ENCODE measurements at places on chromosomes 7 and 10. TPM values are rescaled to one million over a fixed set of nuclear protein-coding genes. Genes with fewer than 3 reads are reported as not detected.

The CCDC172 gene
- total RNA-seq = not detected

GRCh38 chr7:82221152-82221674 lies 222.4 kb downstream of the CACNA2D1 start:
- DNase-seq = no peak

- no peak for DNase-seq
Observed at GRCh38 chr10:28806951-28807759, 129.8 kb downstream of the BAMBI start.

DNA sequence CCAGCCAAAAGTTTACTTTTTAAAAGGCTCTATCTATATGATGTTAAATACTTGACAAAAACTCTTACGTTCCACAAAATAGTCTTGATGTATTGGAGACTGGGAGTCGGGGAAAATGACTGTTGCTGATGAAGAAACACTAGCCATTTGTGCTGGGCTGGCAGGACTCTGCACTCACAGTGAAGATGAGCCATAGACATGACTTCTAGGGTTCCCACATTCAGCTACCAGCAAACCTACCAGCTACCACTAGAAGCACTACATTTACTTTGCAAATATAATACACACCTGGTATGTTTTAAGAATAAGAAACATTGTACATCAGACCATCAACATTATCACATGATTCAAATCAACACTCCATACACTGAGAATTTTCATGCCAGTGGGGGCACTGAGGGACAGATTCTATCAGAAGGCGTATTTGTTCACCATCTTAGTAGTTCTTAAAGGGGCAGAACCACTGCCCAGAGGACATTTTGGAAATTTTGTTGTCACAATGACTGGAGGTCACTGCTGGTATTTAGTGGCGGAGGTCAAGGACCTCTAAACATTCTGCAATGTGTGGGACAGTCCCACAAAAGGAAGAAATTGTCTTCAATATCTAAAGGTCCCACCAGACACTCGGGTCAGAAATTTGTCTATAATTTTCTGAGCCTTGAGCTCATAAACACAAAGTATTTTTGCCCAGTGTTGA lies 52.3 kb downstream of the PARD3 start:
- DNase-seq = no peak

The MYO1G gene
- 7.2 TPM for total RNA-seq

The JAKMIP3 gene
- total RNA-seq = 0.23 TPM

The SMKR1 gene
- total RNA-seq = not detected

The H2BK1 gene
- not detected for total RNA-seq

- no peak for DNase-seq
Observed at GRCh38 chr7:22611758-22612079, 111.7 kb upstream of the STEAP1B start.

The SNX13 gene
- 52.0 TPM for total RNA-seq

DNA sequence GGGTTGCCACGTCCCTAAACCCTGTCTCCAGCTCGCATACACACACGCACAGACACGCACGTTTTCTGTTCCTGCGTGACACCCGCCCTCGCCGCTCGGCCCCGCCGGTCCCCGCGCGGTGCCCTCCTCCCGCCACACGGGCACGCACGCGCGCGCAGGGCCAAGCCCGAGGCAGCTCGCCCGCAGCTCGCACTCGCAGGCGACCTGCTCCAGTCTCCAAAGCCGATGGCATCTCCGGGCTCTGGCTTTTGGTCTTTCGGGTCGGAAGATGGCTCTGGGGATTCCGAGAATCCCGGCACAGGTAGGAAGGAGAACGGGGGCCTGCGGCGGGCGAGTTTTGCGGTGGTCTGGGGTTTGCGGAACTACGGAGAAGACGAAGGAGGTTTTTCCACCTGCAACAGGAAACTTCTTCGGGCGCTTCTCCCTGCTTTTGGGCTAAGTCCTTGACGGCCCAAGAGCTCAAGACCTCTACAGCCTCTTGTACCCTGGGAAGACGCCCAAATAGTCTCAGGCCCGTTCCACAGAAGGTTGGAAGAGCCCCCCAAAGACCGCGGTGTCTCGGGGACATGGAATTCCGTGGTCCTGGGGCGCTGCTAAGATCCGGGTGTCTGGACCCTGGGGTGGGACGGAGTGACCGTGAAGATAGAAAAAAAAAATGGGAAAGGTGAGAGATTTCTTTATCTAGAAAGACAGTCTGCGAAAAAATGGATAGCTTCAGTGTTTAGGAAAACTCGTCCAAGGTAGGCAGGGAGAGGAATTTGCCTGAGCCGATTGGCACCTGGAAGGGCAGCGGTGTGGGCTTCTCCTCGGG lies at the start of gene GAD2:
Gene GAD2, plus strand, starts transcription at position 190 of the 811 bp plus-strand sequence. Its CDS starts 36 bp downstream, at position 226.
- DNase-seq = no peak

DNA sequence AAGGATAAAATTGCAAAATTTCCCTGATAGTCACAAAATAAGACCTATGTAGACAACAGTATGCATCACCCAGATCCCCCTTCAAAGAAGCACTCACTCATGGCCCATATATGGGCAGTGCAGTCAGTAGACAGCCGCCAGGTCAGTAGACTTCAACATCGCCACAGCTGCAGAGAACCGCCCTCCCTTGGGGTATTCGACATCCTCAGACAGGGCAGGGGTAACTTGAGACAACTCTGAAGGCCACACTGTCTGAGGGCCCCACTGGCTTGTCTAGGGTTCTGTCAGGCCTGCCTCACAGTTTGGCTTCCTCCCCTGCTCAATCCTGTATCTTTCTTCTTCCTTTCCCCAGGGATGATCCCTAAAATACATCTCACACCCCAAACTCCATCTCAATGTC lies 172.3 kb downstream of the IMMP2L start:
- no peak for DNase-seq

- no peak for DNase-seq
Observed at GRCh38 chr7:138854115-138854645, 56.2 kb upstream of the ATP6V0A4 start.

DNA sequence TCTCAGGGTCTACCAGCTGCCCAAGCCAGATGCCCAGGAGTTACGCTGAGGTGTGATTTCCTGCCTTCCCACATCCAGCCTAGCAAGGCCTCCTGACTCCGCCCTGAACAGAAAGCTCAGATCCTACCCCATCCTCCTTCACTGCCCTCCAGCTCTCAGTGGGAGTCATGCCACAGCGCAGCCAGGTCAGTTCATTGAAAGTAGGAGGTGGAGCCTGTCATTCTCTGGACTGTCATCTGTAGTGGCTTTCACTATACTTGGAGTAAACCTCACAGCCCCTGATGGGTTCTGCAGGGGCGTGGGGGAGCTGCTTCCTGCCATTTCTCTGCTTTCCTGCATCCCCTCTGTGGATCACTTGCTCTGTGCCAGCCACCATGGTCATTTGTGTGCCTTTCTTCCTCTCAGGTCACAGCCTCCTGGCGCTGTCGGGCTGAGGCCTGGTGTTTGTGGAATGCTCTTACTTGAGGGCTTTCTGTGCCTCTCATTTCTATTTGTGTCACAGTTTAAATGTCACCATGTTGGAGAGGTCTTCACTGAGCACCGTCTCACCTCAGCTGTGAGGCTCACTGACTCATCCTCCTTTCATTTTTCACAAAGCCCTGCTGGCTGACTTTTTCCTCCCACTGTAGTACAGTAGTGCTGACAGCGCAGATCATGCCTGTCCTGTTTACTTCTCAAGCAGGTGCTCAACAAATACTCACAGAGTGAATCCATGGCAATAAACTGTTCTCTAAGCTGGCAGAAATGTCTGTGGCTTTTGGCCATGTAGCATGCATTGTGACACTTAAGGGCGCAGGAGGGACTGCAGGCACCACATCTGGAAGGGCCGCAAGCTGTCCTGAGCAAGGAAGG lies 61.0 kb upstream of the TMEM248 start:
- DNase-seq = no peak

- peak; percentile 66 for DNase-seq
Observed at GRCh38 chr10:114401195-114401791, 3.0 kb downstream of the AFAP1L2 start.

DNA sequence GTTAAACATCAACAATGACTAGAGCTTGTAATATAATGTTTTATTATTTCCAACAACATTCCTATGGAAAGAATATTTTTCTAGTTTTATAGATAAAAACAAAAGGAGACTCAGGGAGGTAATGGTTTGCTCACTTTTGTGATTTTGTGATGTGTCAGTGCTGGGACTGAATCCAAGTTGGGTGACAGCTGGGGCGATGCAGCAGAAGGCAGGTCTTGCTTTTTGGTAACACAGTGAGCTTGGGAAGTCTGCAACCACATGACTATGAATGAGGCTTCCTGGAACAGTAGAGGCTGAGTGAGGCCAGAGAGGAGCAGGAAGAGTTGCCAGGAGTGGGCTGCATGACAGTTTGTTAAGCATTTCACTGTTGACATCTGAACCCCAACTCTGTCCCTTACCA lies 4.9 kb upstream of the YKT6 start:
- DNase-seq = no peak

The PAX4 gene
- not detected for total RNA-seq

DNA sequence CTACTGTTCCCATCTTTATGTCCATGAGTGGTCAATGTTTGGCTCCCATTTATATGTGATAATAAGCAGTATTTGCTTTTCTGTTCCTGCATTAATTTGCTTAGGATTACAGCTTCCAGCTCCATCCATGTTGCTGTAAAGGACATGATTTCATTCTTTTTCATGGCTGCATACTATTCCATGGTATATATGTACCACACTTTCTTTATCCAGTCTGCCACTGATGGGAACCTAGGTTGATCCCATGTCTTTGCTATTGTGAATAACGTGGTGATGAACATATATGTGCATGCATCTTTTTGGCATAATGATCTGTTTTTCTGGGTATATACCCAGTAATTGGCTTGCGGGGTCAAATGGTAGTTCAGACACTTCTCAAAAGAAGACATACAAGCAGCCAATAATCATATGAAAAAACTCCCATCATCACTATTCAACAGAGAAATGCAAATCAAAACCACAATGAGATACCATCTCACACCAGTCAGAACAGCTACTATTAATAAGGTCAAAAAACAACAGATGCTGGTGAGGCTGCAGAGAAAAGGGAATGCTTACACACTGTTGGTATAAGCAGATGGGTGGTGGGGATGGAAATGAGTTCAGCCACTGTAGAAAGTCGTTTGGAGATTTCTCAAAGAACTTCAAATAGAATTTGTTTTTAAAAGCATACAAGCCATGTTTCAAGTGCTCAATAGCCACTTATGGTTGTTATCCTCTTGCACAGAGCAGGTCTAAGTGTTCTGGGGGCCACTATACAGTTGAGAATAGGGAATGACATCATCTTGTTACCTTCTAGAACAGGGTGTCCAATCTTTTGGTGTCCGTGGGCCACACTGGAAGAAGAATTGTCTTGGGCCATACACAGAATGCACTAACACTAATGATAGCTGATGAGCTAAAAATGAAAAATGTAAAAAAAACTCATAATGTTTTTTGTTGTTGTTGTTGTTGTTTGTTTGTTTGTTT lies 23.2 kb upstream of the SDK1 start:
- DNase-seq = no peak

DNA sequence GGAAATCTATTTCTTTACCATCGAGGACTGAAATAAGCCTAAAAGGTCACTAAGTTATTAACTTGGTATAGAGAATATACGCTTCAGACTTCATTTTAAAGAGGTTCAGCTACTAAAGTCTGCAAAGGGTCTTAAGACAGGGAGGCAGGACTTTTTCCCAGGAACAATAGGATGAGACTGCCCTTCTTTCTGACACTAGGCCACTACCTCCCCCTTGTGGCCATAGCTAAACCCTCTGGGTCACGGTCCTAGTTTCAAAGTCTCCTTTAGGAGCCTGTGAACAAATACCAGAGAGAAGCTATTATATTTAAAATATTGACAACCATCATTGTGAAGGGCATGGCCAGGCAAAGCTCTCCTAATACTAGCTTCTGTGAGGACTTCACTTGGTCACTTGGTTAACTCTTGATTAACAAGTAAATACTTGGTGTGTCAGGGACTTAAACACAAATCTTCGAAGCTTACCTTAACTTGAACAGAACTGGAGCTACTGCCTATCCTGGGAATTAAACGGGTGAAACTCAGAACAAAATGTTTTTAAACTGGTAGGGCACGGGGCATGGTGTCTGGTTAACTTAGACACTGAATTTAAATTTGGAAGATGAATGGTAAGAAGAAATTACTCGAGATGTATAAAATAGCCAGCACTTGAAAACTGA lies 75.6 kb downstream of the CCDC6 start:
- no peak for DNase-seq

The BICC1 gene
- 46.8 TPM for total RNA-seq

- DNase-seq = no peak
Observed at GRCh38 chr7:130966246-130967009, 232.4 kb upstream of the KLF14 start.

DNA sequence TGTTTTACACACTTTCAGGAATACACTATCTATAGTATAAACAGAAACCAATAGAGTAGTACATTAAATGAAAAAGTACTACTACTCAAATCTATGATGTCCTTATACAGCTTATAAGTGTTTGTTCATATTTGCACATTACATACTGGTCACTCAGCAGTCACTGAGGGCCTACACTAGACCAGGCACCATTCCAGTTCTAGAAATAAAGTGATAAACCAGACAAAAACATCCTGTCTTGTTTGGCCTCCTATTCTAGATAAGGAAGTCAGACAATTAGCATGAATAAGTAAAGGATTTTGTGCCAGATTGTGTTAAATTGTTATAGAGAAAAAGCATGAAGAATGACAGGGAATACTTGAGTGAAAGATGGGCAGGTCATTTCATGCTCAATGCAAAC lies 219.0 kb downstream of the CRPPA start:
- no peak for DNase-seq

DNA sequence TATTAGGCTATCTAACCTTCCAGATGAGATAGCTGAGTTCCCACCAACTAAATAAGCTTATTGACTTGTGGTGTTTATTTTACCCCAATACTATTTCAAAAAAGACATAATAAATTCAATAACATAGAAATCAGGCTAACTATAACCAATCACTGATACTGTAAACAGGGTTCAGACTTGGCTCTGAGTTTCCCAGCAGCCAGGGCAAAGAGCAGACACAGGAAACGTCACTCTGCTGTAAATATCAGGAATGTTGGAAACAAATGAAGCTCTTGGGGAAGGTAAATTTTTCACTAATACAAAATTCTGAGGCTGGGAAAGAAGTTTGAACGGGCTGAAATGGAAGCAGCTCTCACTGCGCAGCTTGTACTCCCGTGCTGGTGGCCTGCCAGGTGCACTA lies 114.6 kb downstream of the GALNT11 start:
- DNase-seq = no peak

- DNase-seq = no peak
Observed at GRCh38 chr10:58843760-58844159, 331.1 kb downstream of the BICC1 start.

DNA sequence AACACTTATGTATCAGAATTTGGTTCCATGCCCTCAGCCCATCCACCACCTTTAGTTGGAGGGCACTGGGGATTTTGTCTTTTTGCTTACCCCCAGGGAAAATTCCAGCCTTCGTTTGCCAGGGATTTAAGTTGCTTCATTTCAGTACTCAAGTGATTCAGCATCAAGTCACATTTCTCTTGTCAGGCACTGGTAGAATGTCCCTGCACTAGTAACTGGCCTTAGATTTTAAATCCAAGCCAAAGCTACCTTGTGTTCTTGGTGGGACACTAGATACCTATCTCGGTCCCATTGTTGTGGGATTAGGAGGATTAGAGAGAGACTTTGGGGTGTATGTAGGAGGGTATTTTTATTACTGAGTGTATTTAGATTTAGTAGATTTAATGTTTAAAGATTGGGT lies 613.1 kb downstream of the SUGCT start:
- DNase-seq = no peak
